ENCODE measurements at places on chromosomes 11 and 22. TPM values are rescaled to one million over a fixed set of nuclear protein-coding genes. Genes with fewer than 3 reads are reported as not detected.

GRCh38 chr22:42842658-42843370 is 14.3 kb downstream of the ARFGAP3 start:
- DNase-seq: no peak

- DNase-seq: no peak
Measured at GRCh38 chr22:42380769-42381551, 51.2 kb downstream of the NFAM1 start.

DNA sequence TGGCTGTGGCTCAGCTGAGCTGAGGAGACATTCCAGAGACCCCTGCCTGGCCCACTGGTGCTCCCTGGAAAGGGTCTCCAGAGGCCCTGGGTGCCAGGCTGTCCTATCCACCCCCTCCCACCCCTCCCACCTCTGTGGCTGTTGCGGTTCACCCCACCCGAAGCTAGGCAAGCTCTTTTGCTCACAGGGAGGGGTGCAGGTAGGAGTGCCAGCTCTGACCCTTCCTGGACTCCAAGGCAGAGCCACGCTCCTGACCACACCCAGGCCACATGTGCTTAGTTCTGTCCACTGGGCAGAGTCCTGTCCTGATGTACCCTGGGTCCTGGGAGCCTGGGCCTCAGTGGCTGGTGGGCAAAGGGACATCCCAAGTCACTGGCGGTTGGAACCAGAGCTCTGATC is 16.4 kb downstream of the IL17REL start:
- no peak for DNase-seq

The TLCD5 gene
- 13.4 TPM for total RNA-seq

The RFPL1 gene
- not detected for total RNA-seq

The FOLR2 gene
- total RNA-seq: not detected
